Vagina (tissue), 2 donors: ENCODE measurements at places on chromosomes 1 and 21. TPM values are rescaled to one million over a fixed set of nuclear protein-coding genes. Genes with fewer than 3 reads are reported as not detected.

GRCh38 chr1:111221633-111222291 is 5.8 kb upstream of the CHI3L2 start:
- DNase-seq = no peak

DNA sequence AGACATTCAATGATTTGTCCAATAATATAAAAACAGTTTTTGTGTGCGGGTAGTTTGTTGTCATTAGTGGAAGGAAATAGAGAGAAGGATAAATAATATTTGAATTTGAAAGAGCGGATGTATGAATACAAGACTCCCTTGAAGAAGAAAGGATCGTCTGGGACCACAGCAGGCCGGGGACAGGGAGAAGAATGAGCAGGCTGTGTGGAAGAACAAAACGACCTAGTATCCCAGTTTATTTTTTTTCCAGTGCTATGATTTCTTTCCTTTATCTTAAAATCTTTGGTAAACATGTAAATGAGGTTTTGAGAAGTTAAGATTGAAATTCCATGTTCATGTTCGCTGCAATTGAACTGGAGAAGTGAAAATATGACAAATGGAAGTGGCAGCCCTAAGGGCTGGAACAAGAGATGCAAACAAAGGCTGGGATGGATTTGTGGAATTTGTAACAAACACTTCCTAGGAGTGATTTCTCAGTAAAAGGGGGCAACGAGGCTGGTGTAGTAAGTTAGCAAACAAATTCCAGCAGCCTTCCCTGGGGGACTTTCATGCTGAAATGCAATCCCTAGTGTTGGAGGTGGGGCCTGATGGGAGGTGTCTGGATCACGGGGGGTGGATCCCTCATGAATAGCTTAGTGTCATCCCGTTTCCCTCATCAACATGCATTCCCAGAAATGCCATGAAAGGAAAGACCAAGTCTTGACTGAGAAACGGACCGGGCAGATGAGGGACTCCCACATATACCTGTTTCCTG is 10.2 kb upstream of the IFI16 start:
- DNase-seq = no peak

DNA sequence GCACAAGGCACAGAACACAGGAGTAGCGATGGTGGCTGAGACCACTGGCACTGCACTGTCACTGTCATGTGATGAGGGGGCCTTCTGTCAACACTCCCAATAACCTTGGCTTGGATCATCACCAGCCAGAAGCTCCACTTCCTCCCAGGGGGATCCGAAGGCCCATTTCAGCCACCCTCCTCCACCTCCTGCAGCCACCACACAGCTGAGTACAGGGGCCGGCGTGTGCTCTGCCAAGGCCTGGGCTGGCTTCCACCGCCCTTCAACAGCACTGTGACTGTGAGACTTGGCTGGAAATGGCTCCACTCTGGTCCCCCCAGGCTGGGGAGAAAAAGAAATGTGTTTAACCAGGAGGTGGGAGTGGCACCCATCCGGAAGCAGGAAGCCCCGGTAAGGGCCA is 9.9 kb upstream of the NADK start:
- DNase-seq = no peak

GRCh38 chr1:176090766-176091165 is 116.3 kb downstream of the COP1 start:
- DNase-seq = no peak

GRCh38 chr21:42973309-42973990 is 912 bp upstream of the PKNOX1 start:
- peak; percentile 91 for DNase-seq

GRCh38 chr1:115322631-115323030 is 15.4 kb downstream of the NGF start:
- no peak for DNase-seq

Gene ZNF691
- total RNA-seq = 9.3 TPM

DNA sequence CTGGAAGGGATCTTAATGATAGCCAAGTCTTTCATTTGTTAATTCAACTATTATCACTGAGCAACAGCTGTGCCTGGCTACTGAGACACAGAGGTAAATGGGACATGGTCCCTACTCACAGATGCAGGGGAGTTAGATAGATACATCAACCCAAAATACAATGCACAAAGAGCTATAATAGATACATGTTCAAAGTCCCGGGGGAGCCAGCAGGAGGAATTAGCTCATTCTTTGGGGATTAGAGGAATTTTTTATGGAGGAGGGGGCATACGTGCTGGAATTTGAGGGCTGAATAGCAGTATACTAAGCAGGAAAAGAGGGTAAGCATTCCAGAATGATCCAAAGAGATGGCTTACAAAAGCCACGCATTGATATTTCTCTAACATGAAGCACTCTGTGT is 34.6 kb downstream of the C8B start:
- DNase-seq = no peak

Gene THBS3
- 27.3 TPM for total RNA-seq

Gene CTSE
- not detected for total RNA-seq

Gene AVPR1B
- total RNA-seq = not detected

- peak; percentile 81 for DNase-seq
These were observed 212.4 kb downstream of the FOXD2 start for GRCh38 chr1:47650205-47650604.

DNA sequence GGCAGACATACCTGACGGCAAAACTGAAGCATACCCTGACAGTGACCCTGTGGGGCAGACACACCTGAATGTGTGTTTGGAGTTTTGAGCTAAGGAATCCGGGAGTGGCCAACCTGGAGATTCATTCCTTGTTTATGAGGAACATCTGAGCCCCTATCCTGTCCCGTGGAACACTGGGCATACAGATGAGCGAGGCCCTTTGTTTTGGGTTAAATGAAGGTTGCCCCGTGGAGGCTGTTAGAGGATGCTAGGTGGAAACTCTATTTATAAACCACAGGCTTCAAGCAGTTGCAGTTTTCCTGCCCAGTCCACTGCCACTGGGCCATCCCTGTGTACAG is 18.1 kb downstream of the GALNT2 start:
- no peak for DNase-seq

DNA sequence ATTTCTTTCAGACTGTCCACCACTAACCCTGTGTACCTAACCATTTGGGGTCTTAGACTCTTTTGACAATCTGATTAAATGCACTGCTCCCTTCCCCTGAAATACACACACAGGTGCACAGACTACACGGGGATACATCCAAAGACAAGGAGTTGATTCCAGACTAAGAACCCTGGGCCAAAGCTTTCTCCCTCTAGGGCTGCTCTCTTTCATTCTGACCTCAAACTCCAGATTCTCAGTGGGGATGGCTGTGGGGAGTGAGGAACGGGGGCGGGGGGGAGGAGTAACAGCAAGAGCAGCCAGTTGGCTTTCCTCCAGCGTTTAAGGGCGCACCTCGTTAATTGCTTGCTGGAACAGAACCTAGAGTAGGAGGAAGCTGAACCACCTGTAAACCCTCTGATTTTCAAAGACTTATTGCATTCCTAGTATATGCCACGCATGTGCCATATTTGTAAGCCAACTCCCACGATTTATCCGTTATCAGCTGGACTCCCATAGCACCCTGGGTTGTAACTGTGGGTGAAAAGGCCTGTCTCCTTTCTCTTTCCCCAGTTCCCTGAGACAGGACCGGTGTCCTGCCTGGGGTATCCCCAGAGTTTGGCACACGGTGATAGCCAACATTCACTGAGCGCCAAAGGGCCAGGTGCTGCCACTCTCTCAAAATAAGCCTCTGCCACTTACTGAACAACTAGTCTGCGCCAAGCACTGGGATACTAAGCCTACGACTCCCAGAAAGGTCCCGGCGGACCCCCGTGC is 920 bp downstream of the MTHFR start:
- no peak for DNase-seq

- DNase-seq = no peak
These were observed 1271.0 kb downstream of the BRINP3 start for GRCh38 chr1:189206617-189207016.

DNA sequence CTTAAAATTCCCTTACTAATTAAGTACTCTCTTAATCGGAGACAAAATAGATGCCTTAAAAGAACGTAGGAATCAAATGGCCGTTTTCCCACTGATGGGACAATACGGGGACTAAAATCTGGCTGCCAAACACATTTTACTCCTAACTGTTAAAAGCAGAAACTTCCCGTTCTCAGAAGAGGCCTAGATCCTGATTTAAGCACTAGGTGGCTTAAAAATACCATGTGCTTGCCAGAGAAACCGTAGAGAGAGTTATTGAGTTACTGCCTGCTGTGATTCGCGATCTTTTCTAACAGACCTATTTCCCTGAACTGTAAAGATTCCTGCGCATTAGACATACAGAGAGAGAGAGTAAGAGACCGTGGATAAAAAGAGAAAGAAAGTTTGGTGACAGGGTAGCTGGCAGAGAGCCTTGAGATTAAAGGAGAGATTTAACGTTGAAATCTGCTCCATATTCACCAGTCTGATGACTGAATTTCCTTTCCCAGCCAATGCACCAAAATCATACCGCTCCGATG is 54.4 kb upstream of the STUM start:
- DNase-seq = no peak
